NCI-H2107 (cell line): ENCODE measurements at places on chromosomes 7 and 10.

DNA sequence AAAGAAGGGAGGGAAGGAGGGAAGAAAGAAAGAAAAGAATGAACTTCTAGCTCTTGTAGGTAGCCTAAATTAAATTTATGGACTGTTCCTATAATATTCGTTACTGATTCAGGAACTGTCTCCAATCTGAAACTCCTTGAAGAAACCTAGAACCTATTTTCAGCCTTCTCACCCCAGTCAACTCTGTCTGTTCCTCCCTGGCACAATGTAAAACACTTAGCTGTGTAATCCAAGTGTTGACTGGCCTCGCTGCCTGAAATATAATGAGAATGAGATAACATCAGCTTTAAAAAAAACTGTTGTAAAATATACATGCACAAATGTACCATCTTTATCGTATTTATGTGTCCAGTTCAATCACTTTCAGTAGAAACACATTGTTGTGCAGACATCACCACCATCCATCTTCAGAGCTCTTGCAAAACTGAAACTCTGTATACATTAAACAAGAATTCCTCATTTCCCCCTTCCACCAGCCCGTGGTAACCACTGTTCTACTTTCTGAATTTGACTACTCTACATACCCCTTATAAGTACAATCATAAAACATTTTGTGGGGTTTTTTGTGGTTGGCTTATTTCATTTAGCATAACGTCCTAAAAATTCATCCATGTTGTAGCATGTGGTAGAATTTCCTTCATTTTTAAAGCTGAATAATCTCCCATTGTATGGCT, 6.3 kb upstream of the C7orf33 start:
- no peak for DNase-seq

GRCh38 chr10:114953047-114953446, 15.1 kb downstream of the TRUB1 start:
- DNase-seq: no peak

GRCh38 chr10:73810735-73811465, 498 bp downstream of the NDST2 start:
- DNase-seq: no peak

DNA sequence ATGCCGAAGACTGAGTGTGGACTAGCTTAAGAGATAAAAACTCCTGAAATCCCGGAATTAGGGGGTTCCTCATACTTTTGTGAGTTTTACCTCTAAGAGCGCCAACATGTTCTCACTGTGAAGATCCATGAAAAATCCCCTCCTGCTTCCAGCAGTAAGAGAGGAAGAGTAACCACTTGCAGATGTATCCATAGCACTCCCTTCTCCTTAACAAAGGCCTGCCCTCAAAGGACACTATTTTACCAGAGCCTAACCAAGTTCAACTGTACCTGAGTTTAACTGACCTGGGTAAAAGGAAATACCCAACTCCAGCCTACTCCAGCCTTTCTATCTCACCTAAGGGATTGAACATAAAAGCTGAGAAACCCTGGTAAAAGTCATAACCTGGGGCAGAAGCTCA, 280.9 kb downstream of the POLR1F start:
- DNase-seq: no peak

- DNase-seq: peak; percentile 11
These were observed 1.0 kb downstream of the PAXIP1 start for GRCh38 chr7:155001756-155002410.

GRCh38 chr10:30839652-30840051, 192.0 kb downstream of the ZNF438 start:
- DNase-seq: no peak

- no peak for DNase-seq
These were observed 45.2 kb downstream of the PCLO start for GRCh38 chr7:83117466-83117865.

GRCh38 chr10:84195044-84195830, 900 bp downstream of the CDHR1 start:
- no peak for DNase-seq

DNA sequence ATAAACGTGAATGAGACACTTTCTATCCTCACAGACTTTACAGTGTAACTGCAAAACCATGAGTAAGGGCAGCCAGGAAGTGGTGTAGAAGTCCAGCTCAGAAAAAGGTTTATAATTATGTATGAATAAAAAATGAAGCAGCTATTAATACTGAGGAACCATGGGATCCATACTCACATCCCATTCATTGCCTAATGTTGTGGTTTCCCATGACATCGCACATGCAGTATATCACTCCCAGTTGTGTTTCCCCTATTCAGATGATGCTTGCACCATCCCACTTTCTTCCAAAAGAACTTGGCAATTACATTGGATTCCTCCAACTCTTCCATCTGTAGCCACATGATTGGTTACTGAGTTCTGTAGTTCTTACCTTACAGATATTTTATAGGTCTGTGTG, 74.5 kb upstream of the SEMA3D start:
- DNase-seq: no peak

- no peak for DNase-seq
These were observed 399.0 kb downstream of the CCSER2 start for GRCh38 chr10:84727398-84727797.

DNA sequence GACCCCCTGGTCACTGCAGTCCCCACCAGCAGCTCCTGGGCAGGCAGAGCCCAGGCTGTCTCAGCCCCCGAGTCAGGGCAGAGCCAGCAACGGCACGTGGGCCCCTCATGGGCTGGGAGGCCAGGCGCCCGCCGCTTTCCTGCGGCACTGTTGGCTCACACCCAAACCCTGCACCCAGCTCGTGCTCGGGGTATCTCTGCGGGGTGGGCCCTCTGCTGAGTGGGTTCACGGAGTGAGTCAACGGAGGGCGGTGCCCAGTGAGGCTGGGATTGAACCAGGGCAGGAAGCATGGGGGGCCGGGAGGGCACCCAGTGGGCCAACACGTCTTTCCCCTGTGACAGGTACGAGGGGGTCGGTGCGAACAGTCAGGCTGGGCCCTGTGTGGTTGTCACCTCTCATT, 28.9 kb downstream of the ADAP1 start:
- no peak for DNase-seq

- DNase-seq: no peak
These were observed 190.6 kb downstream of the PTPN20 start for GRCh38 chr10:47101807-47102206.

DNA sequence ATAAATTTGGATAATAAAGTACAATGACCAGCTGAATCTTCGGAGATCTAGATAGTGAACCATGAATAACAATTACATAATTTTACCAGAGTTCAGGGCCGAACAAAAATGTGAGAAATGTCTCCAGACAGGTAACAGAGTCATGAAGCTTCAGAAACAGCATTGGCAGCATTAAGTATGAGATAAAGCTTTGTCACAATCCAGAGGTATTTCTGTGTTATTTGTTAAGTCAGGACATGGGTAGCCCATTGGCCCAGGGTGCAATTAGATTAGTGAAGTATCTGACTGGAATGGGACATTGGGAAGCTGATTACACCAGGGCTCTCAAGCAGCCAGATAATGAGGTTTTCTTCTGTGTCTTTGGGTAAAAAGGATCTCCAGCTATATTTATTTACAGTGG, 184.2 kb upstream of the PPP1R3A start:
- no peak for DNase-seq

- no peak for DNase-seq
These were observed 123.9 kb downstream of the PCLO start for GRCh38 chr7:83038787-83039186.

- DNase-seq: no peak
These were observed 10.5 kb downstream of the ST8SIA6 start for GRCh38 chr10:17443707-17444387.

DNA sequence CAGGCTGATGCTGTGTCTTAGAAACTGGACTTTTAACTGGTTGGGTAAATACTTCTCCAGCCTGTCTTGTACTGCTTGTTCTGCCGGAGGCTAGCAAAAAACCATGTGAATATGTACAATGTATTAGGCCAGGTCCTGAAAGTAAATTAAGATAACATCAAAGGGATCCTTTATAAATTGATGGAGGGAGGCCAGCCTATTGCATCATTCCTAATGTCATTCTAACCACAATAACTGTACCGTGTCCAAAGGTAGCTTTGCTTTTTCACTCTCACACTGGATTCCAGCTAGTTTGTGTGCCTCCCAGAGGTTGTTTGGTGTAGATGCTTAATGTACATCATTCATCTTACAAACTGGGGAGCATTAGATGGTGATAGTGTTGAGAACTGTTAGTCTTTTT, 91.2 kb upstream of the SEM1 start:
- DNase-seq: no peak

DNA sequence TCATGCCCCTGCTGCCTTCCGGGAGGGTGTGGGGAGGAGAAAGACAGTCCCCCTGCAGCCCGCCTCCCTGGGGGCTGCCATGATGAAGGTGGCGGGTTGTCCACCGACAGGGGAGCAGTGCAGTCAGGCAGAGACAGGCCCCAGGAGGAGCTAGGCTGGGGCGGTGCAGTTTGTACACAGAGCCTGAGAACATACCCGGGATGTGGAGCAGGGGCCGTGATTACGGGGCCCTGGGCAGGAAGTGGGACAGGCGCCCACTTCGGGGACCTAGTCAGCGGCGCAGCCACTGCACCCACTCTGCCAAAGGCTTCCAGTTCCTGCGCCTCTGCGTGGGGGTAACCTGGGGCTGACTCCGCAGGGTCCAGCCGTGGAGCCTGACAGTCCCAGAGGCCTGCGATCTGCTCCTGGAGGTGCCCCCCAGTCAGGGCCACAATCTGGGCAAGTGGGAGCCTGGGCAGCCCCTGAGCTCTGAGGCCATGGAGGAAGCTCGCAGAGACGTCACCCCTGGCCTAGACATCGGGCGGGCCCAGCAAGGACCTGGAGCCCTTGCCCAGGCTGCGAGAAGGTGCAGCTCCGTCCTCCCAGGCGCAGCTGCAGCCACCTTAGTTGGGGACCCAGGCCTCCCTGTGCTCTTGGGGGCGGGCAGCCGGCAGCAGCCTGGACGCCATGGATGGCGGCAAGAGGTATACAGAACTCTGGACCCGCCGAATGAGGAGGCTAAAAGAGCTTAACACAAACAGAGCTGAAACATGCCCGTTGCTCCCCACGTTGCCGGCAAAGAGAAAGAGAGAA, 1356.8 kb downstream of the XPNPEP1 start:
- DNase-seq: no peak
